Tibial artery (tissue), 4 donors: ENCODE measurements at places on chromosomes 3 and 15.

- no peak for DNase-seq
Observed at GRCh38 chr15:39183164-39183881, 397.6 kb upstream of the THBS1 start.

DNA sequence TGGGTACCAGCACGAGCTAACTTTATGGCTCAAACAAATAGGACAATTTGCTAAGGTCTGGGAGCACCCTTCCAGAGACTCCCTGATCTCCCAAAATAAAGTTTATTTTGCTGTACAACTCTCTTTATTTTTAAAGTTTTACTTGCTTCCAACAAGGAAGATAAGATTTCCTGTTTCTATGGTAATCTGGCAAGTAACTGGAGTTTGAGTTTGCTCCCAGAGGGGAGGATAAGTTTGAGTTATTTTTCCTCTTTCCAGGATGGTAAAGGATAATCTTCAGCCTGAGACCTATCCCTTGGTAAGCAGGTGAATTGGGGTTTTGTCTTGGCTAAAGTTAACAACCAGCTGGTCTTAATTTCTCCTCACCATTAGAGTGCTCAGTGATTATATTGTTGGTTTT is 1019.4 kb upstream of the ALCAM start:
- no peak for DNase-seq

GRCh38 chr15:24318981-24319380 is 356.6 kb upstream of the NPAP1 start:
- no peak for DNase-seq

DNA sequence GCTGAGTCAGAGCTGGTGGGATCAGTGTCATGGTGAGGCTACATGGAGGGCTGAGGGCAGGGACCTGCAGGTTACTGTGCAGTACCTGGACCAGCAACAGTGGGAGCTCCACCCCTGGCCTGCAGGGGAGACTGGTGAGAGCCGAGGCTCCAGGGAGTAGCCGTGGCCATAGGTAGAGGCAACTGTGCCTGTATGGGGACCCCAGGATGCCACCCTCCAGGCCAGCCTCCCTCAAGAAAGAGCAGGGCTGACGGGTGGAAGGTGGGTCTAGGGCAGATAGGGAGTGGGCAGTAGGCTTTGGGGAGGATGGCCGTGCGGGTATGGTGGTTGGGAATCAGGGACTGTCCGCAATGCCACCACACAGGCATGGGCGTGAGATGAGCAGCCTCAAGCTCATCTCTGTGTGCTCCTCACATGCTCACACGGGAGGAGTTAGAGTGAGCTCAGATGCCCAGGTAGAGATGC is 35.5 kb downstream of the FBLN2 start:
- no peak for DNase-seq

- no peak for DNase-seq
Observed at GRCh38 chr15:27535445-27536129, 563.5 kb downstream of the OCA2 start.

- no peak for DNase-seq
Observed at GRCh38 chr3:95424279-95424678, 1361.4 kb downstream of the NSUN3 start.

GRCh38 chr3:13235079-13235478 is 161.8 kb upstream of the IQSEC1 start:
- DNase-seq = no peak

GRCh38 chr3:143586576-143586975 is 261.7 kb downstream of the SLC9A9 start:
- no peak for DNase-seq

DNA sequence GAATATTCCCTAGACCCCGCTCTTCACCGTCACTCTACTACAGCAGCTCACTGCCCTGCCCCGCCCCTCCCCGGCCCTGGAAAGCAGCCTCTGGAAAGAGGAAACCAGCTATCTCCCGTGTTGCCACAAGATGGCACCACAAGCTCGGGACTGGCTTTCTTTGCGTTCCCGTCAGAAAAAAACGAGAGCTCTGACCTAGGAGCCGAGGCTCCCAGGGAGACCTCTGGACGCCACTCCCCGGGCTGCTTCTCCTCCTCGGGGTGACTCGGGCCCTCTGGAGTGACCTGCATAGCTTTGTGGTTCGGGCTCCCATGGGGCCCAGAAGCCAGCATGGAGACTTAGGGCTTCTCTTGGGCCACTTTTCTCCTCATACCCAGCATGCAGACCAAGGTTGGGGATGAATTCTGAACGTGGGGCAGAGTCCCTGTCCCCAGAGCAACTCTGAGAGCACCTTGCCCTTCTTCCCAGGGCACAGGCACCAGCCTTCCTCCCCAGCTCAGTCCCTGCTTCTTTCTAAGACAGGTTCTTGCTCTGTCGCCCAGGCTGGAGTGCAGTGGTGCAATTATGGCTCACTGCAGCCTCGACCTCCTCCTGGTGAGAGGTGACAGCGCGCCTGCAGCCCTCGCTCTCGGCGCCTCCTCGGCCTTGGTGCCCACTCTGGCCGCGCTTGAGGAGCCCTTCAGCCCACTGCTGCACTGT is 19.0 kb downstream of the STOML1 start:
- DNase-seq = peak; percentile 84

DNA sequence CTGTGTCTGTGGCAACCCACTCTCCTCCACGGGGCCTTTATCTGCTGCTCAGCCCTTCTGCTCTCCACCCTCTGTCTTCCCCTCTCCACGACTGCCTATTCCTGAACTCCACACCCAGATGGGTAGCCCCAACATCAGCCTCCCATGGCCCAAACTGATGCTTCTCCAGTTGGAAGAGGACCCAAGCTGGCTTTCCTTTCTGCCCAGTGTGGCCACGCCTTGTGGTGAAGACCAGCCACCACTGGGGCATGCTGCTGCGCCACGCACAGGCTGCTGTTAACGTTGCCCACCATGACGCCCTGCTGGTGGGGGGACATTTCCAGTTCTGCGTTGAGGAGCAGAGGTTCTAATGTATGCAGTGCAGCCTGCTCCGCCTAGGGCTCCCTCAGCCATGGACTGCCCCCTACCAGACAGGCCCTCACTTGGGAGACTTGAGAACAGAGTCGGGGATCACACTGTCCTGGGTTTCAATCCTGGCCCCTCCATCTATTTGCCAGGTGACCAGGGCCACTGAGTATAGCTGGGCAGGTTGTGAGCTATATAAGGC is 26.9 kb downstream of the CFAP100 start:
- no peak for DNase-seq

DNA sequence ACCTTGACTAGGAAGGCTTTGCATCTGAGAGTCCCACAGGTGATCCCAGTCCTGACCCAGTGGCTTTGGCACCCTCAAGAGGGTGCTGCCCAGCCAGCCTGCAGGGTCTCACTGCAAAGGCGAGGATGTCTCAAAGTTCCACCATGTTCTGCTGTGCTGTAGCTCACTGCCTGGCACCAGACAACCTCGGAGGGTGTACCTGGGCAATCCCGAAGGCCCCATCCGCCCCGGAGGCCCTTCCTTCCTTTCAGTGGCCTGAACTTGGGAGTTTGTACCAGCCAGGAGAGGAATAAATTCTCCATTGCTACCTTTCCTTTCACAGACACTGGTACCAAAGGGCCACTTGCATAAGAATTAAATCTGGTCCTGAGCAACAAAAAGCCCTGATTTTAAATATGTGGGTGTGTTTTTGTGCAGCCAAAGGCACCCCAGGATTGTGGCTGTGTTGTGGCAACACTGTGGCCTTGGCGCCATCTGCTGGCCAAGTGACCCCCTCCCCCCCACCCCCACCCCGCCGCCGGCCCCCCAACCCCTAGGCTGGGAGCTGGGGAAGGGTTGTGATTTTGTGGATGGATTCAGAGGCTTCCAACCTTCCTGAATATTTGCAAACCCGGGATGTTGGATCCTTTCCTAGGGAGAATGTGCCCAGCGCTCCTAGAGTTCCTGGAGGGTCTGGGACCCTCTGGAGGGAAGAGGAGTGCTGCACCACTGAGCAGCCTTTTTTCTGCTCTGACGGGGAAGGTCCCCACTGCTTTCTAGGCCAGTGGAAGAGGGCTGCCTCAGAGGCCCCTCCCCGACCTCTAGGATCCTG is 9.7 kb upstream of the PTPN23 start:
- peak; percentile 21 for DNase-seq

DNA sequence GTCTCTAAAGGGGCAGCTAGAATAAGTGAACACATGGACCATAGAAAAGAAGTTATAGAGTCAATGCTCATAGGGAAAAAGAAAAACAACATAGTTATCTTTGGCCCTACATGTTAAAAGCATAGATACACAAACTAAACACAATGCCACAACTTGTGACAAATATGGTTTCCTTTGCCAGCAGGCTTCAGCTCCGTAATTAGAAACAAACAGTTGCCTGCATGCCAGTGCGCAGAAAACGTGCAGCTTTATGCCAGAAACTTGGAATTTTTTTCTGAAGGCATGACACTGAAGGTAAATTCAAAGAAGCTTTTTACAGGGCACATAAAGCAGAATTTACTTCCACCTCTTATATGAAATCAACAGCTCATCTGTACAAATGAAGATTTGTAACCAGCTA is 2.2 kb upstream of the CPNE4 start:
- no peak for DNase-seq

DNA sequence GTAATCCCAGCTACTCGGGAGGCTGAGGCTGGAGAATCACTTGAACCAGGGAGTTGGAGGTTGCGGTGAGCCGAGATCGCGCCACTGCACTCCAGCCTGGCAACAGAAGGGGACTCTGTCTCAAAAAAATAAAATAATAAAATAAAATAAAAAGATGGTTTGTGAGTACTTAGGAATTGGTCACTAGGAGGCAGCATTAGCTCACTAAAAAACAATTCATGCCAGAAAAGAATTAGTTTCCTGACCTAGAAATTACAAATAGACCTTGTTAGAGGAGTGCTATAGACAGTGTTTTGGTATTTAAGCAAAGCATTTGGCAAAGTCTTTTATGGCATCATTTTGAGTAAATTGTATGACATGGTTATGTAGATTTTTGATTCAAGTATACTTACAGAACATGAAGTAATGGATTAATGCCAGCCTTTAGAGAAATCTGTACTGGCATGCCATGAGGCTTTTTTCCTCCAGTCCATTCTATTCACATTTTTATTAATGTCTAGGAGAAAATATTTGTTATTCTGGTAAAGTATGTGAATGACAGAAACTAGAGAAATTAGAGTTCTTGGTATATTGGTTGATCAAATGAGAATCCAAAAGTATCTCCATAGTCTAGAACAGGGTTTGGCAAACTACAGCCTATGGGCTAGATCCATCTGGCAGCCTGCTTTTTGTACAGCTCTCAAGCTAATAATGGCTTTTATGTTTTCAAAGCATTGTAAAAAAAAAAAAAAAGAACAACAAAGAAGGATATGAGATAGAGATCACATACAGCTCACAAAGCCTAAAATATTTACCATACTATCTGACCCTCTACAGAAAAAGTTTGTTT is 81.6 kb downstream of the LRRC49 start:
- no peak for DNase-seq

GRCh38 chr3:133987136-133987535 is 42.6 kb downstream of the SLCO2A1 start:
- no peak for DNase-seq

DNA sequence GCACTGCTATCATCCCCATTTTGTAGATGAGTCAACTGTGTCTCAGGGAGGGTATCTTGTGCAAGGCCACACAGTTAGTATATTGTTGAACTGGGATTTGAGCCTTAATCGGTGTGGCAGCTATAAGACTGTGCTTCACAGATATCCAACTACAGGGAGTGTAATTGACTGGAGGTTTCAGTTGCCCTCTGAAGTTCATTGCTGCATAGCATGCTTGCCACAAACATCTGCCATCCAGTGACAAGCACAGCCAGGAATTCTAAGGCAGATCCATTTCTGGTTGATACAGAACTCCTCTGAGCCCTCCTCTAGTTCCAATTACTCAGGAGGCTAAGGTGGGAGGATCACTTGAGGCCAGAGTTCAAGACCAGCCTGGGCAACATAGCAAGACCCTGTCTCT is 16.4 kb downstream of the FSD2 start:
- DNase-seq = no peak

DNA sequence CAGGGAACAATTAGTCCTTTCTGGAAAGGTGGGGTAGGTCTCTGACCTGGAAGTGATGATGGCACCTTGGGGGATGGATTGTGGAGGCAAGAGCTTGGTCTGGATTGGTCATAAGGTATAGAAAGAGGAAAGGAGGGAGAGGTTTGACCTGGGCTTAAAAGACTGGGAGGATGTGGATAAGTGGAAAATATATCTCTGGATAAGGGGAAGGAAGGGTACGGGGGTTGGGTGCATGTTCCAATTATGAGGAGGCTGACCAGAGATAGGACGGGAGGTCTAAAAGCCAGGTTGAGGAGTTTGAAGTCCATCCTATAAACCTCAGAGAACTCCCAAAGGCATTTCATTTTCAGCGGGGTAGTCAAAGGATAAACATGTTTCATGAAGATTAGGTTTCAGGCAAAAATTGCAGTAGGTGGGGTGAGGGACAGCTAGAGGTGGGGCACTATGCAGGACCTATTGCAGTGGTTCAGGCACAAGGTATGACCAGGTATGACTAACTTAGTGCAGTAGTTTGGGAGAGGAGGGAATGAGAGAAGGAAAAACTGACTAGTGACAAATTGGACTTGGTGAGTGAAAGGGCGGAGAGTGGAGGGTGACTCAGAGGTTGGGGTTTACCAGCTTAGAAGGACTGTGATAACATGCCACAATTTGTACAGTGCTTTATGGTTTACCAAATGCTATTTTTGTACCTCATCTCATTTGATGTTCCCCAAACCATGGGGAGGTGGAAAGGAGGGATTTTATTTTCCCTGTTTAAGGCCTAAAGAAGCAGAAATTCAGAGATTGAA is 10.7 kb downstream of the PDE8A start:
- no peak for DNase-seq

GRCh38 chr3:115709093-115709492 is 85.8 kb downstream of the GAP43 start:
- no peak for DNase-seq

- DNase-seq = peak; percentile 72
Observed at GRCh38 chr15:87477737-87478686, 778.5 kb downstream of the NTRK3 start.

GRCh38 chr15:95919460-95919859 is 411.0 kb upstream of the NR2F2 start:
- no peak for DNase-seq

DNA sequence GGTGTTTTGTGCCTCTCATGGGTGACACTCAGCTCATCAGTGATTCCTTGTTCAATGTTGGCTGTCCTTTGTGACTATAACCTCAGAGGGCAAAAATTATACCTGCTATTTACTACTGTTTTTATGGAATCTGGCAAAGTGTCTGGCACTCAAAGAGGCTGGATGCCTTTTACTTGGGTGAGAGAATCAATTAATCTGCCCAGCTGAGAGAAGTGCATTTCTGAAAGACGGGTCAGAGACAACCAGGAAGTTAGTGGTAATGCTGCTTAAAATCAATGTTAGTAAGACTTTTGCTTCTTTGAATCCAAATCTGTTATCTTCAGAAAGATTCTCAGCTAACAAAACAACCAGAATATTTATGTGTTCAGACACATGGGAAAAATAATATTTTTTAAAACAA is 436.2 kb upstream of the SUCLG2 start:
- no peak for DNase-seq

GRCh38 chr15:69736161-69736560 is 283.5 kb downstream of the RPLP1 start:
- DNase-seq = no peak

DNA sequence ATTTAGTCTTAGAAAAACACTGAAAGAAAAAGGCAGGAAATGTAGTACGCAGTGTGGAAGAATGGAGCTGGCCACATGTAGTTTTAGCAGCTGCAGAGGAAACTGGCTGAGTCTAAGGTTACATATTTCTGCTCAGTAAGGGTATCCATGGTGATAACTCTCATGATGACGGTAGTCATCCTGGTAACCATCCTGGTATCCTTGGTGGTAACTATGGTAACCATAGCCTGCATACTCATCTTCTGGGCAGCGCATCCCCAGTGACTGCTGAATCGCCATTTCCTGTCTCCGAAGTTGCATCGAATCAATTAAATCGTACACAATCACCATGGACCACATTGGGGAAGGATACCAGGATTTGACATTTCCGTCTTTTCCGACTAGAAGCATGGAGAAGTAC is 35.7 kb downstream of the CCDC80 start:
- DNase-seq = no peak
